ENCODE measurements at places on chromosomes 12 and 14. TPM values are rescaled to one million over a fixed set of nuclear protein-coding genes. Genes with fewer than 3 reads are reported as not detected.

DENND5B gene
- 19.7 TPM for total RNA-seq

DNA sequence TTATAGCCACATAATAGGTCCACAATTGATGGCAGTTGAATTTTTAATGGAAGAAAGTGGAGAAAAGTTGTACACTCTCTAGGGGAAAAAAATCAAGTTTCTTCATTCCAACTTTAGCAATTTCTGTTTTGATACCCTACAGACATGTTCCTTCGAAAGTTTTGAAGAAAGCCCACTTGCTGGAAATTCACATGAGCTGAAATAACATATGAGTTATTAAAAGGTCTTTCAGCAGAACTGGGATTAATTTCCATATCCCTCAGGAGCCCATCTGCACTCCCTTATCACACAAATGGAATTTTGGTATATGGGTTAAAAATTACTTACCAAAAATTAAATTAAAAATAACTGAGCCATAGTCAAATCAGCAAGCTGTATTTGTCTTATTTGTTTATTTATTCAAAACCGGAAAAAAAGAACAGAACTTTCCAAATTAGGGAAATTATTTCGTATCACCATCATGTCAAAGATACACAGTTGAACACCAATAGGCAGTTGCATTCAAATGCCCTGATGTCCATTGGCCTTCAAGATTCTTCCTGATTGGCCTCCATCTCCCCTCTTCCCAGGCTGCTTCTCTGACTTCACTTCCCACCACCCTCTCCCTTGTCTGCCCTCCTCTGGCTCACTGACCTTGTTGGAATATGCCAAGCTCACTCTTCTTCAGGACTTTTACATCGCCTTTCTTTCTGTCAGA, 445.5 kb downstream of the EGLN3 start:
- no peak for DNase-seq

- DNase-seq = no peak
These were observed 156.8 kb upstream of the TMEM260 start for GRCh38 chr14:56422703-56423213.

DNA sequence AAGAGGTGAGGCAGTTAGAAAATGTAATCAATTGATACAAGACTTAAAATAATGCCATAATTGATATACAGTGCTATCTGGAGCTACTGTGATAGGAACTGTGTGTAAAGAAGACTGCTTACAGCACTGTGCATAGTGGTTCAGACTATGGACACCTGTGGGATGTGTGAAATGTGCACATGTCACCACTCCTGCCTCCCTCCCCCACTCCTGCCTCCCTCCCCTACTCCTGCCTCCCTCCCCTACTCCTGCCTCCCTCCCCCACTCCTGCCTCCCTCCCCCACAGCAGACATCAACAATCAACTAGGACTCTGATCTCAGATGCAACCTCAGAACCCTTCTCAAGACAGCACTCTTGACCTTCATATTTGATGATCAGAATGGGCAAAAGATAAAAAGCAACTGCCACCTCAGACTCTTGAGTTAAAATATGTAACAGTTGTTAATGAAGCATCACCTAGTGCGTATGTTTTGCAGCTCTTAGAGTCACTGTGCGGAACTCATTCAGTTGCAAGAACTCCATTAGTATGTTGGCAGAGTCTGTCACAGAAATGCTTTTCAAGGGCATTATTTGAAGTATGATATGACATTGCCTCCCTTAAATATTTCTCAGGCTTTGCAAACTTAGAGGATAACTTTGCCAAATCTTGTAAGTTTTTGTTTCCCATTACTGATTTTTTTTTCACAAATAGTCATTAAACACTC, 255.2 kb upstream of the DDHD1 start:
- no peak for DNase-seq

- DNase-seq = no peak
These were observed 207.0 kb downstream of the ATP23 start for GRCh38 chr12:58148405-58148804.

- DNase-seq = no peak
These were observed 77.0 kb downstream of the PELI2 start for GRCh38 chr14:56195223-56195622.

GRCh38 chr12:22635812-22636211, 10.8 kb downstream of the ETNK1 start:
- DNase-seq = no peak

DNA sequence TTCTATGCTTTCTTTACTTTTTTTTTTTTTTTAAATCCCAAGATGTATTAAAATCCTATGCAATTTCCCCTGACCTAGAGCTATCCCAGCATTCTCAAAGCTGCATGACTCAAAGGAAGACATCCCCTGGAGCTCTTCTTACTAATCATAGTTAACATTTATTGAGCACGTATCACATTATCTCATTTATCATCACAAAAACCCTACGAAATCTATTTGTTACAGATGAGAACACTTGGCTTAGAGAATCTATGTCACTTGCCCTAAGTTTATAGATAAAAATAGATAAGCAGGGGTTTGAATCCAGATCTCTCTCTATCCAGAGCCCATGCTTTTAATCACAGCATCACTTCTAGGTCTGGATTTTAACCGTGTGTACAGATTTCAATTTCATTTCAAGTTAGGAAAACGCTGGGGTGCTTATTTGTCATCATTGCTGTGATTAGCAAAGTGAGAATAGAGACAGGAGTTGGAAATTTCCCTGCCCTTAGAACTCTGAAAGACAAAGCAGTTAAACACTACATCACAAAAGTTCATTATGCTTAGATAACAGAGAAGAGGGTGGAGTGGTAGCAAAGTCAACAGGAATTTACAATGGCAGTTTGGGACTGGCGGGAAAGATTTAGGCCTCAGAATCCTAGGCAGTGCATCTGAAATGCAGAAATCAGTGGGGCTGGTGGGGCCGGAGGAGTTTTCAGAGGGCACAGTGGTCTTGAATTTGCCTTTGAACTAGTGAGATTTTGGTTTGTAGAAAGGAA, 177.7 kb upstream of the FRMD6 start:
- no peak for DNase-seq

GRCh38 chr14:88470542-88471440, 84.0 kb downstream of the PTPN21 start:
- no peak for DNase-seq

DNA sequence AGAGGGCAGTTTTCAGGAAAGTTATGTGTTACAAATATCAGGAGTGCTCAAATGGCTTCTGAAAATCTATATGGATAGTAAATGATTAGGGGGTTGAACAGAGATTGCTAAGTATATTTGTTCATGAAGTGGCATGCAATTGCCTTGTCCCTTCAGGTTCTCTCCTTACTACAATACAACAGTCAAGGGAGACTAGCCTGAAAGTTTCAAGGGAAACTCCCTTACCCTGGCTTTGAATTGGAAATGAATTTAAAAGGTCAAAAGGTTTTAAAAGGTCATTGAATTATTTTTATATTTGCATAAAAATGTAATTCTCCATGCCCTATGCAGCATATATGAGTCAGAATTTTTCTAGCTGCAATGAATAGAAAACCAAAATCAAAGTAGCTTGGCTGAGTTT, 253.1 kb upstream of the SYT1 start:
- DNase-seq = no peak

GRCh38 chr12:13039328-13039956, 4.7 kb upstream of the FAM234B start:
- DNase-seq = no peak

DNA sequence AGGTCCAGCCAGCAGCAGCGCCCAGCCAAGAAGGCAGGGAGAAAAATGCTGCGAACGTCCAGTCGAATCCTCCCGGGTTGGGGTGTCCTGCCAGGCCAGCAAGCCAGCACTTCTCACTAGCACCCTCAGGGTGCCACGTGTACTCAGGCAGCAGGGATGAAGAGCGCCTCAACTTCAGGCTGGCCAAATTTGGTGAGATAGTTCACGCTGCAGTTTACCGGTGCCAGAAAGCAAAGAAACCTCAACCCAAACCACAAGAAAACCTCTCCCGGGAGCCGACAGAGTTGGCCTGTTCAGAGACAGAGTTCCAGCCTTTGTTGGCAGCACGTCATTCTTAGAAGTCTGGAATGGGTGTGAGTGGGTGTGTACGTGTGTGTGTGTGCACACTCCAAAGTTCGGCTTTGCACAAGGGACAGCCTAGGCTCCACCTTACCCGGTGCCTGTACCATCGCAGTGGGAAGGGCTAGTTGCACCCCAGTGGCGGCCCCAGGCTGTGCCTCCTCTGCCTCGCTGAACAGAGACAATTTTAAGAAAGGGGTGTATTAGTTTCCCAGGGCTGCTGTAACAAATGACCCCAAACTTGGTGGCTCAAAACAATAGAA, 42.1 kb downstream of the ELK3 start:
- peak; percentile 85 for DNase-seq

DNA sequence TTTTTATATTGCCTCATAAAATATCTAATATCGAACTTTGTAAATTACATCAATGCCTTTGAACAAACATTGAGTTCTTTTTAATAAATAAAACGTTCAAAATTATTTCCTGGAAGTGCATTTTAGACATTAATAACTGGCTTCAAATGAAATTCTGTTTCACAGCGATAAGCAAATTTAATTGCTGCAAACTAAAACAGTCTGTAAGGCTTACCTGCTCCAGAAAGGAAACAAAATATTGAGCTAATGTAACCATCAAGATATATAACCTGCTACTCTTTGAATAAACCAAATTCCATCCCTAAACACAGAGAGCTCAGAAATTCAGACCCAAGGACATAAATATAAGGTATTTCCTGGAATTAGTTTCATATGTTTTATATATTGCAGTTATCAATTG, 651.3 kb downstream of the MED13L start:
- no peak for DNase-seq

SYNDIG1L gene
- total RNA-seq = 0.29 TPM

GRCh38 chr14:74326369-74327152, 21.7 kb upstream of the VRTN start:
- no peak for DNase-seq

CAPS2 gene
- total RNA-seq = 8.6 TPM

Data from posterior vena cava (tissue), 2 donors.